ENCODE measurements at places on chromosomes 11 and 22.

DNA sequence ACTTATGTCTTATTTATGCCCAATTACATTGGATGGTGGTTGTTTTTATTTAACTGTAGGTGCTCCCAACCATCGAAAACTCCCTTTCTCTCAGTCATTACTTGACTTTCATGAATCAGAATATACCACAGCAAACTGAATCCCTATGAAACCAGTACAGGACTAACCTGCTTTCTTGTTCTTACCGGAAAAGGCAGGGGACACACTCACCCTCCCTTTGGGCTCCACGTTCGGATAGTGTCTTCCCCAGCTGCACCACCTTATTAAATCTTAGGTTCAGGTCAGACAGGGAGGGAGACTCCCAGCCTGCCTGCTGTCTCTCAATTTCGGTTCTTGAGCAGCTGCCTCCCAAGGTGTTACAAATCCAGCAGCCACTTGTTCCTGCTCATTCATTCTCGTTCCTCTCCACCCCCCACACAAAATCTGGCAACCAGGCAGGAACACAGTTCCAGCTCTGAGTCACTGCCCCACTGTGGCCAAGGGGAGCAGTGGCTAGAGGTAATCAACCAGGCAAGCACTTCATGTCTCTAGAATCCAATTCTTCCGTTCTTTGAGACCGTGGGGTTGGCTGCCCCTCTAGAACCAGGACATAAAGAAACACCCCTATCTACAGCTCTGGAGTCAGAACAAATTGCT, 133.0 kb downstream of the PLEKHA7 start:
- DNase-seq = peak; percentile 22

DNA sequence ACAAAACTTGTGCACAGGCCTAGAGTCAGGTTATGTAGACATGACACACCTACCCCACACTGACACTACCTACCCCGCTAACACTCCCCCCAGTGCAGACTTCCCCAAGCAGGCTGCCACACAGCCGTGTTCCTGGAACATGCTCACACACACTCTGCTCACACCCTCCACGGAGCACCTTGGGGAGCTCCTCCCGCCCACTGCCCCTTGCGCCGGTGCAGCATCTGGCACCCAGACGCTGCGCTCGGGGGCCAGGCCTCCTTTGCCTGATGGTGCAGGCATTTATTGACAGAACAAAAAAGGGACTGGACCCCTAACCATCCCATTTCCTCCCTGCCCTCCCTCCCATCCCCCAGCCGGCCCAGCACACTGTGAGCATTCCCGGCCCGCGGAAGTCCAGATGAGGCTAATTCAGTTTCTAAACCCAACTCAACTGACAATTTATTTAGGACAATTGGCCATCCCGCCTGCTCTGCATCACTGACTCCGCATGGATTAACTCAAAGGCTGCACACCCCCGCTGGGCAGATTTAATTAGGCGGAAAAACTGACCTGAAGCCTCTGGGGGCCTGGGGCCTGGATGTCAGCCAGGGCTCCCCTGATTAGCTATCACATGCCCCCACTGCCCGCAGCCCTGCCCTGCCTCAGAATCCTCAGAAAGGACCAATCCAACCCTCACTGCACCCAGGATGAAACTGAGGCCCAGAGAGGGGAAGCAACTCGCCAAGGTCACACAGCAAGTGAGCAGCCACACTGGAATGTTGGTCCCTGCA, 30.1 kb downstream of the KCNC1 start:
- DNase-seq = no peak

GRCh38 chr22:33853200-33854097, 66.8 kb downstream of the LARGE1 start:
- DNase-seq = peak; percentile 13

DNA sequence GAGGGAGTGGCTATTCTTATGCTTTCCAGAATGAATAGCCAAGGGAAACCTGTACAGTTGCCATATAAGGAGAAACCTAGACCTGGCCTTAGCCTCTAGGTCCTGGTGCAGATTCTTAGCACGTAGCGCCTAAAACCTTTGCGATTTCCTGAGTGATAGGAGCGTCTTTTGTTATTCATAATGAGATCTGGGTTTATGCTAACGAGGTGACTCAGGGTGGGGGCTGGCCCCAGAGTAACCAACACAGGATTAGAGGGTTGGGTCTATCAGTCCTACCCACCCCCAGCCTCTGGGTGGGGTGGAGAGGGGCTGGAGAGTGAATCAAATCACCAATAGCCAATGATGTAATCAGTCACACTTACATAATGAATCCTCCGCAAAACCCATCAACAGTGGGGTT, 73.4 kb upstream of the PARVG start:
- DNase-seq = no peak

Measured in fibroblast of the conjunctiva (primary cell).